ENCODE measurements at places on chromosomes 12 and 14.

DNA sequence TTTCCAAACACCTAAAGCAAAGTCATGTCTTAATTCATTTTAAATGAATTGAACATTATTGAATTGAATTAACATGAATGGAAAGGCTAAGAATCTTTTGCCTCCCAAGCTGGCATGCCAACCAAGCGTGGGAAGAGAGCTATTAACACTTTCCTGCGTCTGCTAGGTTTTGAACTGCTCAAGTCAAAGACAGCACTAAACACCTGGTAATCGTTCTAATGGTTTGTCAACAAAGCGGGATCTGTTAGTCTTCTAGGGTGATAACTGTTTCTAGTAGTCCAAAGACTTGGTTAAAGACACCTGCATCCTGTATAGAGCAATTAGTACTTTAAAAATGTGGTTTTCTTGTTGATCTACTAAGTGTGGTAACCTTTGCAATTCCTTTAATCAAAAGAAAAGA, 164.2 kb upstream of the HMGA2 start:
- DNase-seq = no peak

- no peak for DNase-seq
These were observed 143.7 kb upstream of the DIO2 start for GRCh38 chr14:80354860-80355581.

GRCh38 chr12:66600903-66601302, 78.0 kb downstream of the GRIP1 start:
- DNase-seq = no peak

DNA sequence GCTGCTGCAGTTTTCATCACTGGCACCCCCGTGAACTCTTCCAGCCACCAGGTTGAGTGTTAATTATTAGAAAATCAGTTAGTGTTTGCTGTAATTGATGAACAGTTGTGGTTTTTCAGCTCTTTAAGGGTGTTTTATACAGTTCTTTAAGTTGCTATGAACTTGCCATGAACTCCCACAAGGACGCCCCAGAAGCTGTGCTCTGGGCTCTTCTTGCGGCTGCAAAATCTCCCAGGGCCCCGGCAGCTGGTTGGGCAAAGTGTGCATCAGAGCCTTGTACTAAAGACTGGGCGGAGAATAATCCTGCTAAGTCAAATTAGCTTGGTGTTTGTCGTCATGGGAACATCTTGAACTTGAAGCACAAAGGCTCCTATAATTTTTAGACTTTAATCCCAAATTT, 82.2 kb downstream of the EML1 start:
- no peak for DNase-seq

Data from T-helper 2 cell (primary cell).